ENCODE measurements at places on chromosomes 1 and 21. TPM values are rescaled to one million over a fixed set of nuclear protein-coding genes. Genes with fewer than 3 reads are reported as not detected.

- DNase-seq: no peak
Observed at GRCh38 chr1:209434066-209434465, 149.4 kb upstream of the CAMK1G start.

DNA sequence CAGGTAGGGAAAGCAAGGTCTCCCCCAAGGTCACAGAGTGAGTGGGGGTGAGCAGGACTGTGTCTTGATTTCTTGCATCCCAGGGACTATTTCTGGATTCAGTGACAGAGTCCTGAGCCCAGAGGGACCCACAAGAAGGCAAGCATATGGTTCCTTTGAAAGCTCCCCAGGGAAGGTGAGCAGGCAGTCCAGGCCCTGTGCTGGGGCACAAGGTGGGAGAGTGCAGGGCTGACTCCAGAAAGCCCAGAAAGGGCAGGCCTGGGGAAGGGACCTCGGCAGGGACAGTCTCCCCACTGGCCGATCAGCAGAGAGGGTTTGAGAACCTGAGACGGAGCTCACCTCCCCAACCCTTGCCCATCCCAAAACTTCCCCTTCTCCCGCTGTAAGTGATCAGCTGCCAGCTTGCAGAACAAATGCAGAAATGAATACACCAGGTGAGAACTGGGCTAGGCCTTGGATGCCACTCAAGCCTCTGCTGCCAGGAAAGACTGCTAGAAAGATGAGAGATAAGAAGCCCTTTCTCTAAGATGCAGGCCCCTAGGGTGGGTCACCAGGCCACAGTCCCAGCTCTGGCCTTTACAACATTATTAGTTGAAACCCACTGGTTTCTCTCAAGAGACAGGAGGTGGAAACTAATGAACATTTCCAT is 121.0 kb downstream of the GLIS1 start:
- DNase-seq: no peak

DNA sequence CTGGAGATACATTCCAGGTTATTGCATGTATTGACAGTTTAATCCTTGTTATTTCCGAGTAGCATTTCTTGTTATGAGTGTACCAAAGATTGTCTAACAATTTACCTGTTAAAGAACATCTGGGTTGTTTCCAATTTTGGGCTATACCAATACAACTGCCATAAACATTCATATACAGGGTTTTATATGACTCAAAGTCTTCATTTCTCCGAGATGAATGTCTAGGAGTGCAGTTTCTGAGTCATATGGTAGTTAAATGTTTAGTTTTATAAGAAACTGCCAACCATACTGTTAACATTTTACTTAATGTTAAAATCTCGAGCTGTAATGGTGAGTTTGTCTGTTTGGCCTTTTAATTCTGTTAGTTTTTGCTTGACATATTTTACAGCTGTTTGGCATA is 10.0 kb downstream of the RAB4A start:
- no peak for DNase-seq

- DNase-seq: no peak
Observed at GRCh38 chr21:29235714-29236197, 63.0 kb upstream of the BACH1 start.

DNA sequence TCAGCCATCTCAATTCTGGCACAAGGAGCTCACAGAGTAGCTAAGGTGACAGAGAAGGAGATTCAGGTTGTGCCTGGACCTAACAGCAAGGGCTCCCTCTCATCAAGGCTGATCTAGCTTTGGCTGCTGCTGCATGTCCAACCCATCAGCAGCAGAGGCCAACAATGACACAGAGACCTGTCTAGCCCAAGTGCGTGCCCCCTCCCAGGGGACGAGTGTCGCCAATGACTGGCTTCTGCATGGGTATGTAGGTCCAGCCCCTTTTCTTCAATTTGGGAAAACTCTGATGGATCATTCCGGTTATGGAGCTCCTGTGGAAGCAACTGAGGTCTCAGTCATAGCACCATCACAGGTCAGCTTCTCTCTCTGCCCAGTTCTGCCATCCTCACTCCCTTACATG is 83.3 kb downstream of the KCNJ15 start:
- no peak for DNase-seq

DNA sequence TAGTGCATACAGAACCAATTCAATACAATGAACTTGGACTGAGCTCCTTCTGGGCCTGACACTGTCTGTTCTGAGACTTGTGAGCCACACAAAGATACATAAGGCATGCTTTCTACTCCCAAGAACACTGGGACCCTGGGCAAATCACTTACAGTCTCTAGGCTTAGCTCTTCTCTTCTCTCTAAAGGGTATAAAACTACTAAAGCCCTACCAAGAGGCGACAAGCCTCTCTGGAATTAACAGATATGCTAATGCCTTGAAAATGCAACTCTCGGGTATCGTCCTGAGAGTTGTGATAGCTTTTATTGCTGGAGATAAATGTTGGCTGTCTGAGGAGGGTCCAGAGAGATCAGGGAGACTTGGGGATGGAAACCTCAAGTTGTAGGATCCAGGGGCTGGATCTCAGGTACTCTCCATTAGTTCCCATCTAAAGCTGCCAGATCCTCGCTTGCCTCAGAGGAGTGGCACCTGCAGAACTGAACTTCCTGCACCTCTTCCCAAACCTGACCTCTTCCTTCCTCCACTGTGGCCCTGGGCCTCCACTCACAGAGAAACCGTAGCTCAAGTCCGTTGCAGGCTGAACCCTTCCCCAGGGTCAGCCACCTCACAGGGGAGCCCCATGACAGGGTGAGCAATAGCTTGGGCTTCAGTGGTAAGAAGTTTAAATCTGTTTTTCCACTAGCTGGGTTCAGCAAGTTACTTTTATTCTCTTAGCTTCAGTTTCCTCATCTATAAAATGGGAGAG is 11.5 kb upstream of the CFAP45 start:
- DNase-seq: no peak

DNA sequence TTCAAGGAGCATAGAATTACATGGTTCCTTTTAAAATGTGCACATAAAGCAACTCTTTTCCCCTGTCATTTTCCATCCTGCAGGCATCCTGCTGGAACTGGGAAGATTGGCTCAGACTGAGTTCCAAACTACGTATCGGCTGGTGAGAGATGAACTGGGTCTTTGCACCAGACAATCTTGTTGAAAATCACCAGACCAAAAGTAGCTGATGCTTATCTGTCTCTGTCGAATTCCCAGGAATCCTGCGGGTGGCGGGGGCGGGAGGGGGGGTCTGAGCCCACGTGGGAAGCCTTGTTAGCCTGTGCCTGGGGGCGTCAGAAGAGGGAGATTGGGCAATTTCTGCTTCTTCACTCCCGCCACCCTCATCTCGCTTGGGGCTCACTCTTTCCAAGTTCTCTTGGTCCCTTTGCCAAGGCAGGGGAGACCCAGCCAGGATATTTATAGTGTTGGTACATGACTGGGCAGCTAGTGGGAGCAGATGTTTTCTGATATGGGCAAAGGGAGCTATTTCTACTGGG is 90.1 kb upstream of the SLC25A33 start:
- DNase-seq: no peak

DNA sequence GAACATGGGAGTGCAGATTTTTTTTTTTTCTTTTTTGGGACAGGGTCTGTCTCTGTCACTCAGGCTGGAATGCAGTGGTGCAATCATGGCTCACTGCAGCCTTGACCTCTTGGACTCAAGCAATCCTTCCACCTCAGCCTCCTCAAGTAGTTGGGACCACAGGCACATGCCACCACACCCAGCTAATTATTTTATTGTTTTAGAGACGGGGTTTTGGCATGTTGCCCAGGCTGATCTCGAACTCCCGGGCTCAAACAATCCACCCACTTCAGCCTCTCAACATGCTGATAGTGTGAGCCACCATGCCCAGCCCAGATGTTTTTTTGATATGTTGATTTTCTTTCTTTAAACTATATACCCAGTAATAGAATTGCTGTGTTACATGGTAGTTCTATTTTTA is 57.7 kb downstream of the RGSL1 start:
- DNase-seq: no peak

GRCh38 chr1:173823781-173824314 is 625 bp upstream of the DARS2 start:
- DNase-seq: no peak

- DNase-seq: no peak
Observed at GRCh38 chr1:216749232-216749631, 26.0 kb upstream of the ESRRG start.

DNA sequence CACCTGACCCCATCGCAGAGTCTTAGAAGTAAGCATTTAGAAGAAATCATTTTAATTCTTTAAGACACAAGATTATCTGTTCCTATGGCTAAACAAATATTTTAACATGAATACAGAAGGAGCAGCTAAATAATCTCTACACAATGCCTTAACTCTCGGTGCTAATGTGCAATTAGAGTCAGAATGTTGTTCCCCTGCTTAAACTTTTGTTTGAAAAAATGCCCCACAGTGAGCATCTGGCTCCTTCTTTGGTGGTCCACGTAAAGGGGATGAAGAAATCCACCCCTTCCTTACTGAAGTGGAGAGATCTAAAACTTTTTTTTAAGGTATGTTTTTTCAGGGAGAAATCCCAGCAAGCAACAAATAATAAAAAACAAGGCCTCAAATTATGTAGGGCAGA is 55.2 kb downstream of the SLC45A1 start:
- no peak for DNase-seq

- no peak for DNase-seq
Observed at GRCh38 chr1:186605762-186606350, 74.4 kb downstream of the PTGS2 start.

DNA sequence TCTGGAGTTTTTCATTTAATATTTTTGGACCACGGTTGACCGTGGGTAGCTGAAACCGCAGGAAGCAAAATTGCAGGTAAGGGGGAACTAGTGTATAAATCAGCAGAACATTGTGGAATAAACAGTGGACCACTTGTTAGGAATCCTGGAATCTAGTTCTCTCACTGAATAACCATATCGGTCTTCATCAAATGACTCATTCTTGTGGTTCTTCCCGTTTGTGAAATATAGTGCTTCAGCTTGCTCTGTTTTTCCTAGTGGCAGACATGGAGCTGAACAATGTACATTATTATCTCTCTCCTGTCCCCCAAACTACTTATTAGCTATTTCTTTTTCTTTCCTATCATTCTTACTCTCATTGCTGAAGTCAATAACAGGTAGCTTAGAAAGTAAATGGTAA is 61.9 kb downstream of the HSPA13 start:
- DNase-seq: no peak

- no peak for DNase-seq
Observed at GRCh38 chr1:116825207-116825719, 71.0 kb downstream of the CD2 start.

GRCh38 chr1:26130695-26131094 is 19.1 kb downstream of the PDIK1L start:
- no peak for DNase-seq

GRCh38 chr1:66013371-66013770 is 220.7 kb downstream of the PDE4B start:
- no peak for DNase-seq

GRCh38 chr1:236391008-236391407 is 3.1 kb upstream of the EDARADD start:
- DNase-seq: no peak

DNA sequence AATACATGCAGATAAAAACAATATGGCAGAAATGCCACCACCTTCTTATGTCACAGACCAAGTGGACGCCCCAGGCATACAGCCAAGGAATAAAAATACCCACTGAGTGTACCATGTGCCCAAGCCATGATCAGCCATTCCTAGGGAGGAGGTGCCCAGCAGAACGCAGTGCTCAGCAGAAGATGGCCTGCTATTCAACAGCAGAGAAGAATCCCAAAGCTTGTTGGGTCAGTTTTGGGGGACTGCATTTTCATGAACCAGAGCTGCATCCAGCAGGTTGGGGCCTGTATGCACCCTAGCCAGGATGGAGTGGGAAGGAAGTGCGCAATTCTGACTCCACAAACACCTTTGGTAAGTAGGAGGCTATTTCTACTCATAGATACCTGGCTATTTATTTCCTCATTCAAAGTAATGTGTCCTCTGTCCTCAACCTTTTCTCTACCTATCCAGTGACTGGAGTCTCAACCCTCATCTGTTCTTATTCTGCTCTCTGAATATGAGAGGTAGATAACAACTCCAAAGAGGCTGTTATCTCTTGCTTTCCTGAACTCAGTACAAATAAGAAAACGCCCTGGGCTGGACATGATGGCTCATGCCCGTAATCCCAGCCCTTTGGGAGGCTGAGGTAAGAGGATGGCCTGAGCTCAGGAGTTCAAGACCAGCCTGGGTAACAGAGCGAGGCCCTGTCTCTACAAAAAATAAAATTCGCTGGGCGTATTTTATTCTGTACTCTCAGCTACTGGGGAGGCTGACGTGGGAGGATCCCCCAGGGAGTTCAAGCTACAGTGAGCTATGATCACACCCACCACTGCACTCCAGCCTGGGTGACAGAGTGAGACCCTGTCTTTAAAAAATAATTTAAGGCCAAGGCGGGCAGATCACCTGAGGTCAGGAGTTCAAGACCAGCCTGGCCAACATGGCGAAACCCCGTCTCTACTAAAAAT is 2.5 kb upstream of the PLEKHM2 start:
- DNase-seq: no peak

DNA sequence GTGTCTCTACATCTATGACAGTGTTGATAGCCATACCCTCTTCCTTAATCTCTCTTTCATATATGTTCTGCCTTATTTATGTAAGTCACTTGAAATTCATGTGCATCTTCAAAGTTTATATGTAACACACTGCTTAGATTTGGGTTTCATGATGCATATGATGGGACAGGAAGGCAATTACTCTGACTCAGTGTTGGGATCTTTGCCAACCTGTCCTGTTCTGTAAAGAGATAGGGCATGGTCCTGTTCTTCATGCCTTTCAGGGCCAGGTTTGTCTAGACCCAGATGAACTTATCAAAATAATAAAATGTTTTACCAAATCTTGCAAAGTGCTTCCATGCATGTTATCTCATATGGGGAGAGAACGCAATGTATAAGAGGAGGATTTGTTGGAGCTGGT is 69.5 kb downstream of the TMPRSS15 start:
- no peak for DNase-seq

- no peak for DNase-seq
Observed at GRCh38 chr1:42328916-42329496, 6.0 kb downstream of the FOXJ3 start.

DNA sequence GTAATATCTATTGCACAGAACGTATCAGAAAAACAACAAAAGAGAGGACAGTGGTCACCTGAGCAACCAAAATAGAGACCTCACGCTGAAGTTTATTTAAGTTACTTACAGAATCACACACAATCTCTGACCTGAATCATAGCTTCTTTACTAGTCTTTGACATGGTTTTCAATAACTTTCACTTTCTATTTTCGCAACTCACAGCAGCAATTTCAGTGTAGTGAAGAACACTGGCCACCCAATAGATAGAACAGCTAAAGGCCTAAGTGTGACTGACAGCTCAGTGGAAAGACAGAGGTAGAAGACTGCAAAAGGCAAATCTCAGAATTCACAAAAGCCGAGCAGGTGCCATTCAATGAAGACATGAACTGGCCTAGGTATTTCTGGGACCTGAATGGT is 435.6 kb upstream of the CHRM3 start:
- no peak for DNase-seq

GOLT1A gene
- 0.45 TPM for total RNA-seq

SELENON gene
- 25.2 TPM for total RNA-seq

F13B gene
- total RNA-seq: not detected

SYT6 gene
- 0.10 TPM for total RNA-seq

FOXD2 gene
- 0.44 TPM for total RNA-seq

ITGB2 gene
- total RNA-seq: 248 TPM
